ENCODE measurements at places on chromosomes 4 and X. TPM values are rescaled to one million over a fixed set of nuclear protein-coding genes. Genes with fewer than 3 reads are reported as not detected.

Gene RXFP1
- not detected for total RNA-seq

Gene GLRA2
- not detected for total RNA-seq

Gene XAGE1B
- total RNA-seq: not detected

Gene MECP2
- 16.5 TPM for total RNA-seq

Gene TSPAN7
- total RNA-seq: 0.49 TPM

Gene TBX22
- not detected for total RNA-seq

Gene NCAPG
- total RNA-seq: 1.4 TPM

Gene CLDN22
- not detected for total RNA-seq

Gene UGT2B7
- 185 TPM for total RNA-seq

Gene SH3D19
- 19.1 TPM for total RNA-seq

Gene SUPT20HL1
- not detected for total RNA-seq

Gene SHOX
- not detected for total RNA-seq

Gene ITIH6
- total RNA-seq: not detected

Gene ART3
- total RNA-seq: not detected

Gene SGMS2
- 81.9 TPM for total RNA-seq

Gene RAB9B
- 0.51 TPM for total RNA-seq

Gene GRID2
- not detected for total RNA-seq

Gene TMEM184C
- 21.0 TPM for total RNA-seq

Gene NDST3
- 0.16 TPM for total RNA-seq

Gene KCTD8
- not detected for total RNA-seq

Gene FGFR3
- total RNA-seq: 2.4 TPM

Gene SSX2
- total RNA-seq: not detected

Gene TIMM8A
- 8.1 TPM for total RNA-seq

Gene S100G
- total RNA-seq: not detected

Gene DMP1
- not detected for total RNA-seq

Gene NKX6-1
- total RNA-seq: not detected

Gene SMIM31
- total RNA-seq: not detected

Gene UGT2B15
- not detected for total RNA-seq

Gene USP51
- 3.3 TPM for total RNA-seq

Gene SPATA4
- total RNA-seq: 0.38 TPM

All from mesangial cell (primary cell).